Hematopoietic multipotent progenitor cell (in vitro differentiated cells): ENCODE measurements at places on chromosomes 6 and 20. TPM values are rescaled to one million over a fixed set of nuclear protein-coding genes. Genes with fewer than 3 reads are reported as not detected.

DNA sequence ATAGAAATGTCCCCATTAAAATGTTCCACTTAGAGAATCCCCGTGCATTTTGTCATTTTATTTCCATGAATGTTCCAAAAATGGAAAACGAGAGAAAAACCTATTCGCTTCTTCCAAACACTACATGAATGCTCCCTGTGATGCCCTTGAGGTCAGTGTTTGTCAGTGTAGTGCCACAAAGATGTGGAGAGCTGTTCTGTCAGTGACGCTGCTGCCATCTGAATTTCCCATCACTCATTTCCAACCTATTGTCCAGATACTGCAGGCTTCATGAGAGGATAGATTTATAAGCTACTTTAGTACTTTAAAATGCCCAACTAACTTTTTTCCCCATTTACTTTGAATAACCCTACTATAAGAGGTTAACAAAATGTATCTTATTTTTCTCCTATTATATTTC is 335.8 kb downstream of the CDKAL1 start:
- DNase-seq, result no peak

DNA sequence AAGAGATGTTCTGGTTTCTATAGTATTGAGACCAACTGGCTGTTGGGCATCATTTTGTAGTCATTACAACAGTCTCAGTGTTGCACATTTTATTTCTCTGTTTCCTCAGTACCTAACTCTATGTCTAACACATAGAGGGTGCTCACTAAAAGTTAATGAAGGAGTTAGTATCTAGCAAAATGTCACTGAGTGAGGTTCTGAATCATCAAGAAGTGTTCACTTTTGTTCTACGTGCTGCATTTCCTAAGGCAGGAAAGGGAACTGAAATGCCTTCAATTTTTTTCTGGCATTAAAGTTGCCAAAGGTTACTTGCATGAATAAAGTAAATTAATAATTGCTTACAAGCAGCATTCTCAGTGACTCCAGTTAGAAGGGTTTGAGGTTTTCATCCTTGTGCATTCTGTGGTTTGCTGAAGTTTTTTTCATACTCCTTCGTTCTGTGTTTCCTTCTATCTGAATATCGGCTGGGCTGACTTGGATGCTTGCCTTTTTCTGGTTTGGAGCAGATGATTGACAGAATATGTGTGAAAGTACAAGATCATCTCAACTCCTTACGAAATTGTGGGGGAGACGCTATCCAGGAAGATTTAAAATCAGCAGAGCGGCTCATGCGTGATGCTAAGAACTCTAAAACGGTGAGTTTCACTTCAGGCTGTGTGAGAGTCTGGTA is 114.5 kb upstream of the SCGN start:
- no peak for DNase-seq

GRCh38 chr20:25008388-25009217 is 16.1 kb upstream of the APMAP start:
- no peak for DNase-seq

DNA sequence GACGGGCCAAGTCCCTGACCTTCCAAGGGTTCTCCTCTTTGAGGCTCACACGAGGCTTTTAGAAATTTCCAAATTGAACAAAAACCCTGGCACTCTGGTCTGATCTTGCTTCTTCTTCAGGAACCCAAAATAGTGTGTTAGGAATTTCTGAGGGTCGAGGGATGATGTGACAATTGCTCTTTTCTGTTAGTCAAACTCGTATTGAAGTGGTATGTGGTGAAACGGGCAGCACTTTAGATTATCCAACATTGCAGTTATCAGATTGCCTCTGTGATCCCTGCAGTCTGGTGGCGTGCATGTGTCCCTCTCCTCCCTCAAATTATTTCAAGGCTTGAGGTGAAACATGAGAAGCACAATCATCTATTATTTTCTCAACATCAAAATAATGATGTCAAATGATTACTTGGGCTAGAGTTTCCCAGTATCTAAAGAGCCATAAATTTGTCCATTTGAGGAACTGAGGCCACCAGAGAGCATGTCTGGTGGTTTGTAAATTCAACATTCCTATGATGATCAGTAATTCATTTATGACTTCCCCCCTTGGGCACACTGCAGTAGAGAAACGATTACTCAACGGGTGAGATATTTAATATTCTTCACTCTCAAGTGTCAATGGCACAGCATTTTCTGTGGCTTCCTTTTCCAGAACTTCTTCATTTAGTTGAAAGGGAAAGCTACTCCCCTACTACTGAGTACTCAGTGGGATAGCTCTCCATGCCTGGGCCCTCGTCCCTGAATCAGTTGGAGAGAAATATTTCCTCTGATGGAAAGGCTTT is 308.6 kb upstream of the MAP3K7 start:
- DNase-seq, result no peak

DNA sequence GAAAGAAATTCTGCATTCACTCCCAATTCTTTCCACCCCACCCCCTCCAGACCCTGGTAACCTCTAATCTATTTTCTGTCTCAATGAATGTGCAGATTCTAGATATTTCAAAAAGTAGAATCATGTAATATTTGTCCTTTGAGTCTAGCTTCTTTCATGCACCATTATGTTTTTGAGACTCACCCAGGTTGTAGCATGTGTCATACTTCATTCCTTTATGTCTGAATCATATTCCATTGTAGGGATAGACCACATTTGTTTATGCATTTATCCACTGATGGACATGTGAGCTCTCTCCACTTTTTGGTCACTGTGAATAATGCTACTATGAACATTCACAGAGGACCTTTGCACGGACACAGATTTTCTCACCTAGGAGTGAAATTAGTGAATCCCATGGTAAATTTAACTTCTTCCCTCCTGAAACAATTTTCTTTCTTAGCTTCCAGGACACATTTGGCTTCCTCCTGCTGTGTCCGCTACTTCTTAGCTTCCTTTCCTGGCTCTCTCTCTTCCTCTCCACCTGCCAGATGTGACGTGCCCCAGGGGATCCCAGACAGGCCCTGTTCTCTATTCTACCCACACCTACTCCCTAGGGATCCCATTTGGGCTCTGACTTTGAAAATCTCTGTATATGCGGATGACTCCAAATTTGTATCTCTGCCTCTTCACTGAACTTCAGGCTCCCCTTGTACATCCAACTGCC is 24.1 kb upstream of the ARFGEF2 start:
- DNase-seq, result no peak

GRCh38 chr20:47610247-47610944 is 108.7 kb downstream of the NCOA3 start:
- peak; percentile 86 for DNase-seq

DNA sequence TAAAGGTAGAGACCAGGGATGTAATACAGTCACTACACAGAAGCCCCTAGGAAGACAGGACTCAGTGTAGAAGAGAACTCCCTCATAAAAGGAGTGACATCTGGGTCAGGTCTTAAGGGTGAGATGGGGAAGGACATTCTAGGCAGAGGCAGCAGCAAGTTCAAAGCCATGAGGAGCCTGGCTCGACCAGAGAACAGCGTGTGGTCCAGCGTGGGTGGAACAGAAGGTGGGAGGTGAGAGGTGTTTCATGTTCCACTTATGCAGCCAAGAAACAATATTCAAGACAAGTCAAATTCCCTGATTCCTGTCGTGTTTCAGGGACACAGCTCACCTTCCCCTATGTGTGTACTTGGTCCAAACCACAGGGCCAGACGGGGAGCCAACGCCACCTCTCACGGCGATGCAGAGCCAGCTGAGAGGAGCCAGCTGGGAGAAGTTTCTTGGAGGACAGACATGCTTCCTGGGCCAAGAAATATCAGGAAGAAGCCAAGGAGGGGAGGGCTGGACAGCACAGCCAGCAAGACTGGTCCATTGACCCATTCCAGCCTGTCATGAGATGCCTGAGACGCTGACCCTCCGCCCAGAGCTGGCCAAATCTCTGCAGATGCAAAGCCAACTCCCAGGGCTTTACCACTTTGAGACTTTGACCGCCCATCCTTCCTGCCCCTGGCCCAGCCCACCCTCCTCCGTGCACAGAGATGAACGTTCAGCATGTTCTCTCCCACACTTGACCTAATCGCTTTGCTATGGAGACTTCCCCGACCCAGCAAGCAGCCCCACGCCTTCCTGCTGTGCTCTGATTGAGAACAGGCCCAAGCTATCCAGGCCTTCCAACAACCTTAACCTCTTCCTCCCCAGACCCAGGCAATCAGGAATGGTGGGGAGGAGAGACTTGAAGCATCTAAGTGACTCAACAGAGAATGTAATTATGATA is 113.8 kb downstream of the PRND start:
- no peak for DNase-seq

GRCh38 chr6:37072526-37072925 is 67.1 kb downstream of the FGD2 start:
- no peak for DNase-seq

GRCh38 chr6:45543298-45544235 is 165.8 kb upstream of the SUPT3H start:
- no peak for DNase-seq

- DNase-seq, result no peak
Measured at GRCh38 chr6:23826572-23826971, 299.4 kb upstream of the NRSN1 start.

GRCh38 chr20:17969278-17969883 is 563 bp downstream of the MGME1 start:
- DNase-seq, result no peak

- DNase-seq, result no peak
Measured at GRCh38 chr6:77883851-77884250, 231.0 kb downstream of the MEI4 start.

DNA sequence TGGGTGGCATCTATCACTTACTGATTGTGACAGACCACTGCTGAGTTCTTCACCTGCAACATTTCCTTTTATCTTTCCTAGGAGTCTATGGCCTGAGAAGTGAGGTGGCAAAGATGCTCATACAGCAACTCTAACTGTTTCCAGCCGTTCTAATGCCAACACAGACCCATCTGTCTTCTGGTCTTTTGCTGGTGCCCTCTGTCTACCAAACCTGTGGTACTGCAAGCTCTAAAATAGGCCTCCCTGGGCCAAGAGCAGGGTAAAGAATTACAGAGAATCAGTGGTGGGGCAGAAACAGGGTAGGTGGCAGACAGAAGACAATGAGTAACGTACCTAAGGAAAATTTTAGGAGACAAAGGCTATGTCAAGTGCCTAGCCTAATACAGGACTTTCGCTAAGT is 611.0 kb upstream of the FLRT3 start:
- no peak for DNase-seq

DNA sequence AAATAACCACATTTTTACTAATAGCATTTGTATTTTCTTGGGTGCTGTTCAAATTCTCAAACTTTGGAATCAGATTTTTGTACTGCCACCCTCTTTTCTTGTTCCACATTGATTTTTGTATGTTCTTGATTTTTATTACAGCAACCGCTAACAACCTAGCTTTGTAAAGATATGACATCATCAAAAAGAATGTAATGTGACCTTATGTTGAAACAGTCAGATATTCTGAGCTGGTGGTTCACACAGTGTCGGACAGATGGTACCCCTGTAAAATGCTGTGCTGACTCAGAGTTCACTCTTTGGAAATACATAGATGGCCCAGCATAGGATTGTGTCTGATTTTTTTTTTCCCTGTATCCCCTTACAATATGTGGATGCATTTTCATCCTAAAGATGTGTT is 118.9 kb downstream of the QKI start:
- DNase-seq, result no peak

DNA sequence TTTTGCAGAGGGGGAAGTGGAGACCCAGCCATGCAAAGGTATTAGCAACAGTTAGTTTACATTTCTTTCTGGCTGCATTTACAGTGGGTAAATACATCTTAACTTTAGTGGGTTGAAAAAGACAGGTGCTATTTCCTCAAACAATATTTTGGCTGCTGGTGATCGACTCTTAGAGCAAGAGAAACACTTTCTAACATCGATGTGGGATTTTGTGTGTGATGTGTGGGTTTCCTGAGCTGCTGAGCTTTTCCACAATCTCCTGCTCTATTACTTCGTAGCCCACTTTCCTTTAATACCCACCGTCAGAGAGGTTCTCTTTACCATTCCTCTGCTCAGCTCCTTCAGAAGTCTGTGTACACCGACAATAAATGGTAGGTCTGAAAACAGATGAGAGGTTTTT is 339.0 kb downstream of the NRN1 start:
- DNase-seq, result no peak

DNA sequence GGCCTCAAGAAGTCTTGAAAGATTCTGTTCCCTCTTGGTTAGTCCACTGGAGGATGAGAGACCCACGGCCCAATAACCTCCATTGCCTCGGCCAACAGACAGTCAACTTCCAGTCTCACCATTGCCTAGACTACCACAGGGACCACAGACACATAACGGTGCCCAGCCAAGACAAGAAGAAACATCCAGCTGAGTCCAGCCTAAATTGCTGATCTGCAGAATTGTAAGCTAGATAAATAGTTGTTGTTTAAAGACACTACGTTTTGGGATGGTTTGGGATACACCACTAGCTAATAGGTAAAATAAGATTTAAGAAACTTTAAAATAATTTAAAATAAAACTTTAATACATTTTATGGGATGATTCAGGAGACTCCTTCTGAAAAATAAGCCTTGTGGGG is 324.7 kb upstream of the JAG1 start:
- DNase-seq, result no peak

GRCh38 chr6:145266432-145267075 is 468.8 kb downstream of the EPM2A start:
- DNase-seq, result no peak

Gene DEFB132
- not detected for total RNA-seq

Gene CDSN
- total RNA-seq, result under 0.01 TPM

Gene NT5E
- under 0.01 TPM for total RNA-seq

Gene AARS2
- total RNA-seq, result 19.9 TPM

Gene RIPPLY2
- total RNA-seq, result not detected

Gene SNAI1
- 1.1 TPM for total RNA-seq

Gene B3GAT2
- total RNA-seq, result not detected

Gene MAP7
- 30.4 TPM for total RNA-seq

Gene RIMS4
- total RNA-seq, result not detected
